NCI-H1417 treated with DMSO at 0.1 percent for 48 hours (cell line): ENCODE measurements at places on chromosomes 3 and 15.

- no peak for DNase-seq
These were observed 7.7 kb downstream of the DUOXA2 start for GRCh38 chr15:45121706-45122417.

- DNase-seq: no peak
These were observed 15.2 kb downstream of the GNAI2 start for GRCh38 chr3:50251220-50251619.

DNA sequence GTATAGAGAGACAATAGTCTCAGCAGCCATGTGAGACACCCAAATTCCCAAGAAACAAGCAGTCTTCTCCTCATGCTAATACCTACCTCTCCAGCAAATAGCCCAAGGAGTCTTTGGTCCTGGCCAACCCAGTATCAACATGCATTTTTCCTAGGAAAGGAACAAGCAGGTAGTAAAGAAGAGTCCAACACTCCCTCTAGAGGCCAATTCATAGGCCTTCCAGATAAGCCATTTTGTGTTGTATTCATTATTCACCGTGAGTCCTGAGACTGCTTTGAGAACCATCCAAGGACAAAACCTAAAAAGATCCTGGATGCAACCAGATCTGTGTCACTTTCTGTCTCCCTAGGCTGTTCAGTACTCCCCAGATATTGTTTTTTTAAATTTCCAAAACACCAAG is 63.6 kb upstream of the SNTN start:
- DNase-seq: no peak

GRCh38 chr15:47857776-47858167 is 140.5 kb downstream of the SEMA6D start:
- no peak for DNase-seq

GRCh38 chr15:30008156-30008555 is 74.6 kb upstream of the GOLGA8J start:
- no peak for DNase-seq

DNA sequence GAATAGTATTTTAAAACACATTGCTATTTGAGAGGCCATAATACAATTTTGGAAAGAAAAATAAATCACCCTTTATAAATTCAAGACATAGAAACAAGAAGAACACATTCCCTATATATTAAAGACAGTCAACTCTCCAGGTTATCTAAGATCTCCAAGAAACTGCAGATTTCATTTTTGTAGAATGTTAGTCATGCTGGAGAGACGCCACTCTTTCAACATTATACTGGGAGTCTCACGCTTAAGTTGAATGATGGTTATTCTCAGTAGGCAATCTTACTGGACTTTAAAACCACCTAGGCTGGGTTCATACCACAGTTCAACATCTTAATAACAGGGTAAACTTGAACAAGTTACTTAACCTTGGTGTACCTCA is 3.6 kb upstream of the CHRM5 start:
- DNase-seq: no peak
